SHP77 (cell line): ENCODE measurements at places on chromosomes 3 and 15.
A peak's percentile ranks its signal among the peaks of the same experiment; 100 is the strongest.

DNA sequence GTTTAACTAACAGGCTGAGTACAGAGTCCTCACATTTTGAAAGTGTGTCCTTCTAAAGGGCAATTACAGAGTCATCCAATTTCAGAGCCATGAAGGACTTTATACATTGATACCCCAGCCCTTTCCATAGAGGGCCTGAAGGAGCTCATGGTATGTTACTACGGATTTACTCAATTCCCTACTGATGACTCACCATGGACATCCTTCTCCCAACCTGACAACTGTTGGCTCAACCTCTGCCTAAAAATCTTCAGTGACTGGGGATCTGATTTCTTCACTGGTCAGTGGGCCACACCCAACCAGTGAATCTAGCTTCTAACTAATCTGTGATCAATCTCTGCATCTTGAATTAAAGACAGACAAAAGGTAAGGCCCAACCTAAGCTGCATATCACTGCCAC, 963.4 kb upstream of the CFAP20DC start:
- DNase-seq, result no peak

DNA sequence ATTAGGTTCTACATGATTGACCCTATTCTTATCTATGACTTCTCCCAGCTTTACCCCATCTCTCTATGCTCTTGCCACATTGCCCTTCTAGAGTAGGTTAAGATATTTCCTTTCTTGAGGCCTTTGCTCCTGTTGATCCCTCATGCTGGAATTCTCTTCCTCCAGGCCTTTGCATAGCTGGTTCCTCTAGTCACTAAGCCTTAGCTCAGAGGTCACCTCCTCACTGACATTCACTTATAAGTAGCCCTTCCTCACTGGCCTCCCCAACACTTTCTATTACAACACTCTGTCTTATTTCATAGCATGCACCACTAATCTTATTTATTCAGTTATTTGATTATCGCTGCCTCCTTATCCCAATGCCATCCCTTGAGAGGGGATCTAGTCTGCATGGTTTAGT, 228.4 kb upstream of the COL8A1 start:
- no peak for DNase-seq

- DNase-seq, result peak; percentile 51
These were observed 106.6 kb upstream of the TMC3 start for GRCh38 chr15:81480645-81481053.

- no peak for DNase-seq
These were observed 167.8 kb upstream of the IQSEC1 start for GRCh38 chr3:13240928-13241618.

DNA sequence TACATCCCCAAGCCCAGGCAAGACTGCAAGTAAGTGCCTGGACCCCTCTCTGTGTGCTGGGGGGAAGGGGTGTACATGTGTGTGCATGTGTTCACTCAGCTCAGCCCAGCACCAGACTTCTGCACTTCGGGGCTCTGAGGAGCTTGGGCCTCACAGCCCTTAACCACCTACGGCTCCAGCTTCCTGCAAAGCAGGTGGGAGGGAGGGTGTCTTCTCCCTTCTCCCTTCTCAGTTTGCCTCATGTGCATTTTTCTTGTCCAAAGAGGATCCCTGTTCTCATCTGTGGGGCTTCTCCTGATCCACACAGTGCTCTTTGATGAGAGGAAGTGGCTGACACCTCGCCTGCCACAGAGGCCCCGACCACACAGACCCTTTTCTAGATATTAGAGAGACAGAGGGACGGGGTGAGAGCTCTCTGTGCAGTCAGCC, 69.3 kb downstream of the MESD start:
- DNase-seq, result no peak

GRCh38 chr15:39250001-39250400, 330.9 kb upstream of the THBS1 start:
- no peak for DNase-seq

DNA sequence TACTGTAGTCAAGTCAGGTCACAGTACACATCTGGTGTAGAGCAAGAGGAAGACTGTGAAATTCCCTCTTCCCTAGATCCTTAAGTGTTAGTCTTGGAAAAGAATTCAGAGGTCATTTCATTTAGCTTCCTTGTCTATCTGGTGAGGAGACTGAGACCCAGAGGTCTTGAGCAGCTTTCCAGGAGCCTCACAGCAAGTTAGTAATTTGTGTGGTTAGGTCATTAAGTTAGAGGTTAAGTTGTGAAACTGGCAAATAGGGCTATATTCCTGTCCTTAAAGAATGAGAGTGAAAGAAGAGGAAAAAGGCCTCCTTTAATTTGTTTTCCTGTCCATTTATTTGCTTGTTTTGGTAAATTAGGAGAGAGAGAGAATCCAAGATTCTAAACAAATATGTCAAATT, 9.0 kb downstream of the PODXL2 start:
- DNase-seq, result no peak

DNA sequence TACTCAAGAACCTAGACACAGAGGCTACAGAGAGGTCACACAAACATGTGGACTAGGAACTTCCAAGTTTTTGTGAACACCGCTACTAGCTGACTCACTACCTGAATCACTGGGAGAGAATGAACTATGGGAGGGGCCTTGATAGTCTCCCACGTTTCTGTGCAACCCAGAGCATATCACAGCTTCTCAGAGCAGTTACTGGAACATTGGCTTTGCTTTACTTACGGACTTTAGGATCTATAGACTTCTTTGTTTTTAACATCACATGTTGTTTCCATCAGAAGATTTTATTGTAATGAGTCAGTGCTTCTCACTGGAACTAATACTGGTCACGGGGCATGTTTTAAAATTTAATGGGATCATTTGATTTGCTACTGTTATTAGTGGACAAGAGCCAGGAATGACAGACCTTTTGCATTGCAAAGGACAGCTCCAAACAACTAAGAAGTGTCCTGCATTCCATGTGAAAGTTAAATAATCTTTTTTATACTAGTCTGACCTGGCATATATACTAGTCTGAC, 35.6 kb downstream of the RTP4 start:
- DNase-seq, result no peak

- DNase-seq, result no peak
These were observed 109.1 kb downstream of the RFTN1 start for GRCh38 chr3:16404349-16404895.
